ENCODE measurements at places on chromosomes 4 and X.

DNA sequence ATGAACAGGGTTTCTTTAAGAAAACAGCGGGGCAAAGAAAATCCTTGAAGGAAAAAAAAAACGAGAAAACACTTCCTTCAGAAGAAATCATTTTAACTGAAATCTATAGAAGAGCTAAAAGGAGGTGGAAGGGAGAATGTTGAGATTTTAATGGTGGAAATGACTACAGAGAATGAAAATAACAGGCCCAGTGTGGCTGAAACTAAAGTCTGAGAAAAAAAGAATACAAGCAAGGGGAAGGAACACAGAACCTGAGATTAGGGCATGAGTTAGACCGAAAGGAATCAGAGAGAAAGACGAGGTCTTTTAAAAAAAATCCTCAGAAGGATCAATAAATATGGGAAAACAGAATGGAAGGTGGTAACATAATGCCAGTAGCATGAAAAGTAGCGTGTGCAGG is 1230.0 kb upstream of the TENM3 start:
- no peak for DNase-seq

GRCh38 chr4:189499696-189500095 is 441.0 kb upstream of the FRG1 start:
- DNase-seq: no peak

DNA sequence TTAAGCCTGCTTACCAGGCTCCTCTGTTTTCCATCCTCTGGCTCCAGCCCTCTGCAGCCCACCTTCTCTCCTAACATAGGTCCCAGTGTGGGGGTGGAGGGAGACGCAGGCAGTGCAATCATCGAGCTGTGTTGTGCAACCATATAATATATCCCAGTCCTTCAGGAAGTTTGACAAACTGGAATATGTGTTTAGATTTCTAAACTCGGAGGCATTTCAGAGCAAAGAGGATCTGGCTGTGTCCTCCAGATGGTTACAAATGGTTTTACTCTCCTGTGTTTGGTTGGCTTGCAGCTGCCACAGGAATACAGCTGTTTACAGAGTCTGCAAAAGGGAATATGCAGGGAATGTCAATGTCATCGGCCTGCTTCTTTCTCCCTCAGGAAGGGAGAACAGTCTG is 195.3 kb upstream of the LNX1 start:
- DNase-seq: no peak

DNA sequence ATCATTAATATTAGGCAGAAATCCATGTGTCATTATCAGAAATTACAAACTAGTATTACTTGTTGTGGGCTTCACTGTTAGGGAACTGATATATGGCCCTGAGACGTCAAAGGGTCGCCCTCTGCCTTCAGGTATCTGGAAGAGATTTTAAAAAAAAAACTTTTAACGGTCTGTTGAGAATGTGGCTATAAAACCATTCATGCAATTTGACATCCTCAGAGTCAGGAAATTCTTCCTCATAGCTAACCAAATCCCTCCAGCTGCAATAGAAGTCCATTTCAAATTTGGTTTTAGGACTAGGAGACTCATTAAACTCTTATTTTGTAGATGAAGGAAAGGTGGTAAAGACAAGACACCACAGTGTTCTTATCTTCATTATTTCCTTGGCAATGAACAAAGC is 194.2 kb upstream of the NOCT start:
- no peak for DNase-seq

GRCh38 chr4:186936496-186937375 is 213.1 kb upstream of the FAT1 start:
- DNase-seq: no peak

- DNase-seq: no peak
Measured at GRCh38 chr4:72886602-72887001, 182.9 kb downstream of the COX18 start.

GRCh38 chr4:21952549-21952948 is 4.0 kb upstream of the KCNIP4 start:
- no peak for DNase-seq

GRCh38 chrX:19964017-19964710 is 26.7 kb downstream of the BCLAF3 start:
- DNase-seq: no peak

- no peak for DNase-seq
Measured at GRCh38 chrX:84123585-84123984, 64.4 kb downstream of the RPS6KA6 start.

DNA sequence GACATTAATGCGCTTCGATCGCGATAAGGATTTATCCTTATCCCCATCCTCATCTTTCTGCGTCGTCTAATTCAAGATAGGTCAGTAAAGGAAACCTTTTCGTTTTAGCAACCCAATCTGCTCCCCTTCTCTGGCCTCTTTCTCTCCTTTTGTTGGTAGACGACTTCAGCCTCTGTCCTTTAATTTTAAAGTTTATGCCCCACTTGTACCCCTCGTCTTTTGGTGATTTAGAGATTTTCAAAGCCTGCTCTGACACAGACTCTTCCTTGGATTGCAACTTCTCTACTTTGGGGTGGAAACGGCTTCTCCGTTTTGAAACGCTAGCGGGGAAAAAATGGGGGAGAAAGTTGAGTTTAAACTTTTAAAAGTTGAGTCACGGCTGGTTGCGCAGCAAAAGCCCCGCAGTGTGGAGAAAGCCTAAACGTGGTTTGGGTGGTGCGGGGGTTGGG is 528 bp upstream of the FGF2 start:
- DNase-seq: no peak

GRCh38 chr4:175514174-175514573 is 297.9 kb downstream of the GPM6A start:
- DNase-seq: no peak

DNA sequence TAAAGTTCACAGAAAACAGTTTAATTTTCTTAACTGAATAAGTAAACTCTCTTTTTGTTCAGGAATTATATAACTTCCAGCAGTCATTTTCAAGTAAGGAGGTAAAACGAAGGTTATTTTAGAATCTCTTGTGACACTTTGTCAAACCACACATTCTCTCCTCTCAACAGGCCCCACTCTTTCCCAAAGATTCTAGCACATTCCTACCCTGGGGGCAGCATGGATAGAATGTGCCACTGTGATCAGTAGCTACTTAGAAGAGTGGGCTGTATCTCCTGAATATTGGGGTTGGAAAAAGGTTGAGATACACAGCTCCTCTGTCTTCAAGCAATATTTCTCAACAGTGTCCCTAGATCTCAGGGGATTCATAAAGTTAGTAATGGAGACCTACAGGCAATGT is 157.6 kb downstream of the EMCN start:
- no peak for DNase-seq

- no peak for DNase-seq
Measured at GRCh38 chr4:173174594-173175012, 6.0 kb downstream of the GALNT7 start.

DNA sequence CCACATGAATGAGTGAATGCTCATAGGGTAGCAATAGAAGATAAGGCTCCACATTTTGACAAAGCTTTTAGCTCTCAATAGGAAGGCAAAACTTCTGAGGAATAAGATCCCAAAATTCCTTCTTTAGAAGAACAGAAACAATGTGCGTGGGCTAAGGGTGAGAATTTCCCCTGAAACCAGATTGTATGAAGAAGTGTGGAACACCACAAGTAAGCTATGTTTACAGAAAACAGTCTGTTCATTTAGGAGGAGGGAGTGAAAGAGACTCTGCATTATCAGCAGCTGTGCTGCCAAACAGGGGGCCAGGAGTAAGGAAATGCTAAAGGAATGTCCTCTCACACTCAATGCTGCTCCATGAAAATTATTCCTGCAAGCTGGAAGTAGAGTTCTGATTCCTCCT is 851.6 kb downstream of the CENPC start:
- DNase-seq: no peak

GRCh38 chr4:8330821-8331574 is 61.4 kb downstream of the HTRA3 start:
- peak; percentile 47 for DNase-seq

DNA sequence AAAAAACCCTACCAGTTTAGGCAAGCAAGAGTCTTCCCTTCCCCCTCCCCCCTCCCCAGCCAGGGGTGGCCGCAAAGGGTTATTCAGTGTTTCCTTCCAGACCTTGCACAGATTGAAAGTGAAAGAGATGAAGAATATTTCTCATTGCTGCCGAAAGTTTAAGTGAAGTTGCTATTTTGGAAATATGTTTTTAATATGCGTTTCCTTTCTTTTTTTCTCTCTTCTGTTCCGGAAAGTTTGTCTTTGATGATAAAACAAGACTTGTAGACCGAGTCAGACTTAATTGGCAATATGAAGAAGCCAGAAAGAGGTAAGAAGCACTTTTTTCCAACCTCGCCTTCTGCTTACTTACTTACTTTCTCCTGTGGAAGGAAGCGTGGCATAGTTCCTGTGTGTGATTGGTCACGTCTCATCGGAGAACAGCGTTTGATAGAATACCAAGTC is 58.5 kb upstream of the CLCN4 start:
- DNase-seq: no peak

DNA sequence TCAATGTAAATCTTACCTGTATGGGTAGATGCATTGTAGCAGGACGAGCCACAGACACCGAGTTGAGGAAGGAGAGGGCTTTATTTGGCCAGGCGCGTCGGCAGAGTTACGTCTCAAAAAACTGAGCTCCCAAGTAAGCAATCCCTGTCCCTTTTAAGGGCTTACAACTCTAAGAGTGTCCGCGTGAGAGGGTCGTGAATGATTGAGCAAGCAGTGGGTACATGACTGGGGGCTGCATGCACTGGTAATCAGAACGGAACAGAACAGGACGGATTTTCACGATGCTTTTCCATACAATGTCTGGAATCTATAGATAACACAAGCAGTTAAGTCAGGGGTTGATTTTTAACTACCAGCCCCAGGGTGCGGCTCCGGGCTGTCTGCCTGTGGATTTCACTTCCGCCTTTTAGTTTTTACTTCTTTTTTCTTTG is 524.9 kb upstream of the HTR2C start:
- DNase-seq: no peak

DNA sequence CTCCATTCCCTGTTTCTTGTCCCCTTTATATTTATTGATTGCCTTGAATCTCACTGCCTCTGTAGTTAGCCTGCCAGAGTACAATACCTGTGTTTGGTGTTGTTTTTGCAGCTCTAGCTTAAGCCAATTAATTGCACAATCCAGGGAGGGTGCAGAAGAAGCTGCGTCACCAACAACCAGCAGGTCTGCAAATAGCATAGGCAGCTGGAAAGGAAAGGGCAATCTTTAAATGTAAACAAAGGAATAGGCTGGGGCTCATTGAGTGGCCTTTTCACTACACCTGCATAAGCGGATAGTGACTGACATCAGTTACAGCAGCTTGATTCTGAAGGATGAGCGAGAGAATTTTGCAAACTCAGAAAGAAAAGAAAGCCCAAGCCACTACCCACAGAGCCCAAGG is 106.8 kb upstream of the RAI2 start:
- DNase-seq: no peak

GRCh38 chrX:6325437-6325836 is 96.8 kb upstream of the NLGN4X start:
- no peak for DNase-seq

GRCh38 chr4:17646693-17647092 is 32.3 kb downstream of the MED28 start:
- DNase-seq: no peak

- no peak for DNase-seq
Measured at GRCh38 chr4:93475730-93476129, 352.8 kb upstream of the ATOH1 start.

DNA sequence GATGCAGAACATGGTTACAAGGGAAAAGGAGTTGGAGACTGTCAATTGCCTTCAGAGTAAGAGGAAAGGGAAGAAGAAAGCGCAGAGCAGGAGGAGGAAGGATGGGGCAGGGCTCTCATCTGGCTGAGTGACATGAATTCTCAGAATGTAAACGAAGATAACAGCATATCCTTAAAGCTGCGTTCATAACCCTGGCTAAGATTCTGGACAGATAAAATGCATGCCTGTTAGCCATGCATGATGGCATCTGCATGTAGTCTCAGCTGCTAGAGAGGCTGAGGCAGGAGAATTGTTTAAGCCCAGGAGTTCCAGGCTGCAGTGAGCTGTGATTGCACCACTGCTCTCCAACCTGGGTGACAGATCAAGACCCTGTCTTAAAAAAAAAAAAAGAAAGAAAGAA is 493.5 kb upstream of the PRKX start:
- DNase-seq: no peak

- no peak for DNase-seq
Measured at GRCh38 chr4:98385831-98386230, 124.6 kb downstream of the RAP1GDS1 start.

- no peak for DNase-seq
Measured at GRCh38 chr4:67885762-67886161, 2.0 kb upstream of the TMPRSS11D start.

- DNase-seq: no peak
Measured at GRCh38 chrX:139851730-139852129, 81.1 kb downstream of the ATP11C start.

DNA sequence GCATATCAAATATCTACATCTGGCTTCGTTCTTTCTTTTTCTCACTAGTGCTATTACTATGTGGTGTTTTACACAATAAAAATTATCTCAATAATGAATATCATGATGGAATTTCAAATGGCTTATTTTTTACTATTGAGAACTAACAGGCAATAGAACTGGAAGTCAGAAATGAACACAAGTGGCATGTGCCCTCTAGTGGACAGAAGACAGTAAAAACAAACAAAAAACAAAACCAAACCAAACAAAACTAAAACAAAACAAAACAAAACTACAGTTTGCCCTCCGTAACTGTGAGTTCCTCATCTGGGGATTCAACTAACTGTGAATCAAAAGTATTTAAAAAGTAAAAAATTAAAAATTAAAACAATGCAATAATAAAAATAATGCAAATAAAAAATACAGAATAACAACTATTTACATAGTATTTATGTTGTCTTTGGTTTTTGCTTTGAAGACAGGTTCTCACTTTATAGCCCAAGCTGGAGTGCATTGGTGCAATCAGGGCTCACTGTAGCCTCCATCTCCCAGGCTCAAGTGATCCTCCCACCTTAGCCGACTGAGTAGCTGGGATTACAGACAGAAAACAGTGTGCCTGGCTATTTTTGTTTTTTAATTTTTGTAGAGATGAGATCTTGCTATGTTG is 195.6 kb upstream of the TACR3 start:
- DNase-seq: no peak

DNA sequence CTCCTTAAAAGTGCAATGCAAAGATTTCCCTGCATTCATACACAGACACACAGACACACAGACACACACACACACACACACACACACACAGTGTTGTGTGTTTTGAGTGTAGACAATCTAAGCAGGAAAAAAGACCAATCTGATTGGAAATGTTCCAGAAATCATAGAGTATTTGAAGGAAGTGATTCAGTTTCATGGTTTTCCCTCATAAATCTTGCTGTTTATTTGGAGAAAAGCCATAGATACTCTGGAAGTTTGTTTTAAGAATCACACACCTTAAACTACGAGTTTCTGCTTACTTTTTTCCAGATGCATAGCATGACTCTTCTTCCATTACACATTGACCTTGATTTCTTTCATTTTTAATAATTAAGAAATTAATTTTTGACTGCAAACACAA is 298.5 kb upstream of the BMP3 start:
- no peak for DNase-seq

DNA sequence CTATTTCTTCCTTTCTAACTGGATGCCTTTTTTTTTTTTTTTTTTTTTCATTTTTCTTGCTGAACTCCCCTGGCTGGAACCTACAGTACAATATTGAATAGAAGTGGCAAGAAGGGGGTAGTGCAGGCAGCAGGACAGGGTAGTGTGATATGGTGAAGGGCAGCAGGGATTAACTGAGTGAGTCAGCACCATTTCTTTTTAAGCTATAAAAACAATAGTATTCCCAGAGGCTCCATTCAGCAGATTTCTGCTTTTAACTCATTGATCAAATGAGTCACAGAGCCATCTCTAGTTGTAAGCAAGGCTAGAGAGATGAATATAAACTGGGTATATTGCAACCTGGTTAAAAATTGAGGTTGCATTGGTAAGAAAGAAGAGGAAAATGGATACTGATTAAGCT is 53.6 kb upstream of the SETD7 start:
- DNase-seq: no peak

- DNase-seq: peak; percentile 57
Measured at GRCh38 chrX:70452143-70452733, 7.6 kb downstream of the DLG3 start.
